Motor neuron (in vitro differentiated cells): ENCODE measurements at places on chromosomes 4 and X.

DNA sequence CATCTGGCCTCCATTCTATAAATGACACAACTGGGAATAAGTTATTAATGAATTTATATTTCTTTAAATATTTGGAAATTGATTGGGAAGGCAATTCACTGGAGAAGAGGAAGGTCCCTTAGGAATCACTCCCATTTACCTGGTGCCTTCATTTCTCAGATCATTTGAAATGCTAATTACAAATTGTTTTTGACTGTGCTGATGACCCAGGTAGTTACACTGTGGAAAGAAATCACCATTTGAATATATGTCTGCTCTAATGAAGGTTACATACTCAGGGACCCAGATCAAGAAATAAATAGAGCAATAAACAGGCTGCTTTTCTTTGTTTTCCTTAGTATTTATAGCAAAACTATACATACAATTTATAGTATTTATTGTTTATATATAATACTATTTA, 1759.1 kb downstream of the ARAP2 start:
- ATAC-seq: no peak

- ATAC-seq: no peak
These were observed 28.5 kb downstream of the TRIM61 start for GRCh38 chr4:164948975-164949374.

DNA sequence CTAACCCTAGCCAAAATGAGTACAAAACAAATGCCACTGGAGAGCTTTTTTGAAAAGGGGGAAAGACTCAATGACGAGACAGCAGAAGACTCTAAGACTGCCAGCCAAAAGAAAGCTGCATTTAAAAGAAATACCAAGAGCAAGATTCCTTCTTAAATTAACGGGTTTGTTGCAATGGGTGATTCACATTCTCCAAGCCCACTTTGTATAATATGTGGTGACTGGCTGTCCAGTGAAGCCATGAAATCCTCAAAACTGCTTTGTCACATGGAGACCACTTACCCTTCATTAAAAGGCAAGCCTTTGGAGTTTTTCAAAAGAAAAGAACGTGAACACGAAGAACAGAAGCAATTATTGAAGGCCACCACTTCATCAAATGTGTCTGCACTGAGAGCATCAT, 68.2 kb downstream of the MRPL1 start:
- ATAC-seq: no peak

DNA sequence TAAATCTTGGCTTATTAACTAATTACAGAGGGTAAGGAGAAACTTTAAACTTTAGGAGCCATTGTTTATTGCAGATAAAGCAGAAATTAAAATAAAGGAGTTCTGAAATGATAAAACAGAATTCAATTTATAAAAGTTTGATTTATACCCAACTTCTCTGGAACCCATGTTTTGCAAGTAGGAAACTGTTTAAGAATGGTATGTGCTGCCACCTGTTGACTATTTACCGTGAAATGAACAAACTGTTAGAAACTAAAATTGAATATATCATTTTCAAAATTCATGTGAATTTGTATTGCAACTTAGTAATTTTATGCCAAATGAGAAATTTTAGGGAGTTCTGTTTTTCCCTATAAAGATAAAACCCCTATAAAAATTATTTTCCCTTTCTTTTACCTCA, 11.0 kb upstream of the TBC1D8B start:
- no peak for ATAC-seq

- ATAC-seq: no peak
These were observed 54.2 kb upstream of the GRID2 start for GRCh38 chr4:92249541-92249940.
